GM04503 (cell line): ENCODE measurements at places on chromosomes 11 and 22.

GRCh38 chr11:72969894-72970335 lies 155.7 kb downstream of the ATG16L2 start:
- peak; percentile 62 for DNase-seq

- no peak for DNase-seq
Measured at GRCh38 chr11:76808996-76809395, 25.8 kb downstream of the TSKU start.

DNA sequence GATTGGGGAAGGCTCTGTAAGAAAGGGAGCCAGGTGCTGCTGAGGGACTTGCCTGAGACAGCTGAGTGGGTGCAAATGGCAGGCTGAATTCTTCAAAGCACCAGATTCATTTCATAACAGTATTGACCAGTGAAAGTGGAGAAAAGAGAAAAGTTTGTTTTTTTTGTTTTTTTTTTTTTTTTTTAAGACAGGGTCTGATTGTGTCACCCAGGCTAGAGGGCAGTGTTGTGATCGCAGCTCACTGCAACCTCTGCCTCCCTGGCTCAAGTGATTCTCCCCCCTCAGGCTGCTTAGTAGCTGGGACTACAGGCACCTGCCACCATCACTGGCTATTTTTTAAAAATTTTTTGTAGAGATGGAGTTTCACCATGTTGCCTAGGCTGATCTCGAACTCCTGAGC lies 494.0 kb downstream of the MIAT start:
- no peak for DNase-seq

GRCh38 chr11:93490996-93491618 lies 52.1 kb downstream of the SMCO4 start:
- no peak for DNase-seq

- no peak for DNase-seq
Measured at GRCh38 chr22:21587803-21588611, 20.5 kb downstream of the UBE2L3 start.

- no peak for DNase-seq
Measured at GRCh38 chr11:13053255-13053917, 44.3 kb downstream of the RASSF10 start.

DNA sequence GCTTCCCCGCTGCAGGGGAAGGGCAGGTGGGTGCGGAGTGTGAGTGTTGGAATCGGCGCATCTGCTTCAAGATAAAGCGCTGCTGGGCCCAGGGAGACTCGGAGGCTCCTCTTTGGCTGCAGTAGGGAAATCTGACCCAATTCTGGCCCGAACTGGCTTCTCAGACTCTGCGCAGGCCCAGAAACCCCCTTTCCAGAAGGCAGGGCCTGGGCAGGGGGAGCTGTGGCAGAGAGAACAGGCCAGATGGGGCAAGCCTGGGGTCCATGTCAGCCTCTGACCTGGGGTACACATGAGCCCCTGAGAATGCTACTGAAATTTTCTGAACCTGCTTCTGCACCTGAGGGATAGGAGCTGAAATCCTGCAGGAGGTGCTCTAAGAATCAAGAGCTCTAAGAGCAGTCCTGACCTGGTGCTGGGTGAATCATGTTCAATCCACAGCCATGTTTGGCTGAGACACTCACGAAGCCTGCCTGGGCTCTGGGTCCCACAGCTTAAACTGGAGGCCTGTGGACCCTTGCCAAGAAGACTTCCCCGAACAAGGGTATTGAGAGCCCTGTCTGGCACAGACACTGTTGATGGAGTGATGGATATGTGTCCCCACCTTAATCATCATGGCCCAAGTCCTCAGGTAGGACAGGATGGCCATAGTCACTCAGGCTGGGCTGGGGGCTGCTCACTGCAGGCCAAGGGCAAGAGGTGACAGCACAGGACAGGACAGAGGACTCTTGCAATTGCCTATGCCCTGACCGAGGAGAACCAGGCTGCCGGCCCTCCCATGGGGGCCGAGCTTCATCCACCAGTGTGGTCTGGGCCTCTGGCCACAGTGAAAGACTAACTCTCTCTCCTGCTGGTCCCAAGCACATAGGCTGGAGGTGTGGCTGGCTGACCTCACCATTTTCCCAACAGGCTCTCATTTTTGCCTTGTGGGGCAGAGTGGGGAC lies 6.9 kb downstream of the RAB3IL1 start:
- no peak for DNase-seq

DNA sequence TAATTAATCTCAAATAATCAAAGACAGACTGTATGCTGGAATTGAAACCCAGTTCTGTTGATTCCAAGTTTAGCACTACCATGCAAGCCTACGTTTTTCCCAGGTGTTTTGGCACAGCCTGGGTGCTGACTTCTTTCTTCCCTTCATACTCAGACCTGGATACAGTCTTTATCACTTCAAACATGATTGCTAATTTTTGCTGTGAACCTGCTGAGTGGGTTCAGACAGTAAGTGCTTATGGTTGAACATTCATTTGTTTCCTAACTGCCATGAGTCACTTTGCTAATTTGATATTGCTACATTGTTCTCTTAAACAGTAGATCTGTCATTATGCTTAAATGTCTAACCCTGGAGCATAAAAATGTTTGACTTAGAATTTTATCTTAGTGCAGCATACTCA lies 12.2 kb downstream of the PAAF1 start:
- no peak for DNase-seq

DNA sequence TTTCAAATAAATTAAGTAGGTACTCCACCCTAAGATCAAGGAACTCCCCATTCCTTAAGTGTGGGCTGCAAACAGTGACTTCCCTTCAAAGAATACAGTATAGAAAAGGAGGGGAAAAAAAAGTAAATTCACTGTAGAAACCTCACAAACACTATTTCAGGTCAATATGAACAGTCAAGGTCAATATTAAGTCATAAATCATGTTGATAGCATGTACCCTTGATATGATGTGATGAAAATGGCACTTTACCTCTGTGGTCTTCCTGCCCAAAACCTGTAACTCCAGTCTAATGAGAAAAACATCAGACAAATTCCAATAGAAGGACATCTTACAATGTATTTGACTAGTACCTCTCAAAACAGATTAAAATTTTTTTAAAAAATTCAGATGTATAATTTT lies 8.2 kb downstream of the CKAP5 start:
- no peak for DNase-seq

DNA sequence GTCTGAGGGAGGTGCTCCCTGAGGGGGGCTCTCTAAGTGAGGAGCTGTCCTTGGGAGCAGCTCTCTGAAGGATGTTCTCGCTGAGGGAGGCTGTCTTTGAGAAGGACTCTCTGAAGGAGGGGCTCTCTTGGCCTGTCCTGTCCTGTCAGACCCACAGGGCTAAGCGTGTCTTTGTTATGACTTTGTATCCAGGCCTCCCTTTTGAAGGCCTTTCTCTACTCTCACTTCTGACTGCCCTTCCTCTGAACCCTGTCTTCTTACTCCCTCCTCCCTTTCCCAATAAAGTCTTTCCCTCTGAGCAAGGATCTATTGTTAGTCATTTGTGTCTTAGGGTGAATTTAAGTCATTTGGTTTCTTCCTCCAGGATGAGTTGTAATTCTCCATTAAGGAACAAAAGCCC lies 330.1 kb upstream of the PLET1 start:
- peak; percentile 22 for DNase-seq

DNA sequence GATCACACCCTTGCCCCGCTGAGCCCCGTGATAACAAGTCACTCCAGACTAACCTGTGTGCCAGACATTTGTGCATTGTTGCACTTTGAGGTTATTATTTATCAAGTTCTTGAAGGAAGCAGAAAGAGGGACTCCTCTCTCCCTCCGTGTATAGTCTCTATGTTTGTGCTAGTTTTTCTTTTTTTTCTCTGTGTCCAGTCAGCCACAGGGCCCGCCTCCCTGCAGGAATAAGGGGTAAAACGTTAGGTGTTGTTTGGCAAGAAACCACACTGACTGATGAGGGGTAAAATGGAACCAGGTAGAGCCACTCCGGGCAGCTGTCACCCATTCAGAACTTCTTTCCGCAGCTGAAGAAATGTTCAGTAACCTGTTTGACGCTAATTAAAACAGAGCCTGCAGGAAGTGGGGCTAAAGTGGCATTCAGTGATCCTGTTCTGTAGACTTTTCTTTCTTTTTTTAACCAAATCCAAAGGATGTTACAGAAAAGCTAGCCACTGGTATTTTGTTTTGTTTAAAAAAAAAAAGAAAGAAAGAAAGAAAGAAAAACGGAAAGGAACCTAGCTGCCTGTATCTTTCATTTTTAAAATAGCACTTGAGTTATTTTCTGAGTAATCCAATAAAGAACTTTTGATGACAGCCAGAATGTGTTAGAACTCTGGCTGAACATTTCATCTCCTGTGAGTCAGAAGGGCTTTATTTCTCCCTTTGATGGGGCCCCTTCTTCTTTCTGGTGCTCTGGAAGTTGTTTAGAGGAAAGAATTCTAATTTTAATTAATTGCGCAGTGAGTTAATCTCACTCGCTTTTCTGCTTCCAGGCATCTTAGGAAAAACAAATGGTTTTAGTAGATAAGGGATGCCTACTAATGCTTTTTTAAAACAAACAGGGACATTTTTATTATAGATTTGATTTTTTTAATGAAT lies 58.2 kb downstream of the COMMD9 start:
- peak; percentile 55 for DNase-seq

DNA sequence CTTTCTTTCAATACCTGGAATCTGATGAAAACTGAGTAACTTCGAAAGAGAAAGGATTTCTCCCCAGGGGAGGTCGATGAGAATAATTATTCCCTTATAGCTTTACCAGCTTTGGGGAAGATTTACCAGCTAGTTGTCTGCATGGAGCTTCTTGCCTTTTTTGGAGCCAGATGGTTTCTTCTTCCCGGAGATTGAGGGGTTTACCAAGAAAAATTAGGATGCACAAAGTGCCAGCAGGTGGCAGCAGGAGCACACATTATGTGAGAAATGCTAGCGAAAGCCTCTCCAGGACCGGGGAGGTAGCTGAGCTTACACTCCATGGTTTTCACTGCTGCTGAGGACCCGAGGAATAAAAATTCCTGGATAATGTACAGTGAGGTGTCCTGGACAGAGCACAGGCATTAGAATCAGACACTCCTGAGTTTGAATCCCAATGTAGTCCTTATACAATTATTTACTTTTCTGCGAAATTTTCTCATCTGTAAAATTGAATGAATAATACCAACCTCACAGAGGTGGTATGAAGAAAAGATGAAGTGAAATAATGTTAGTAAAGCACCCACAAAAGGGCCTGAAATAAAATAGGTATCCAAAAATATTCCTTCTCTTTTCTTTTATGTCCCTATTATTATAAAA lies 46.0 kb upstream of the PARVA start:
- DNase-seq = peak; percentile 40

GRCh38 chr22:45602004-45602733 lies 69.5 kb upstream of the ATXN10 start:
- DNase-seq = no peak

GRCh38 chr11:97223647-97224046 lies 833.8 kb downstream of the JRKL start:
- no peak for DNase-seq

GRCh38 chr22:44807232-44807631 lies 54.9 kb downstream of the ARHGAP8 start:
- DNase-seq = no peak

DNA sequence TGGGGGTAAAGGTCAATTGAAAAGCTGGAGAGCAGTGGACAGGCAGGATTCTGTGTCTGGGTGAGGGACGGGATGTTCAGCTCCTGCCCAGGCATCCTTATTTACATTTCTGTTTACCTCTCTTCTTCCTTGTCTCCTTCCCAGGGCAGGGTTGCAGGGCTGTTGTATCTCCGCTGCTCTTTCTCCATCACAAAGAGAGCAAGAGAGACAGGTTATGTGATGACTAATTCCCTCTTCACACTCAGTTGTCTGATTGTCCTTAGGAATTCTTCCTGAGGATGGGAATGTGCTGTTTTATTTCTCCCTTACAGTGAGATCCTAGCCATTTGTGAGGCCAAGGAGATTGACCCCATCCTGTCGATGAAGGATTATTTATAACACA lies 104.9 kb downstream of the VPREB1 start:
- DNase-seq = no peak

- no peak for DNase-seq
Measured at GRCh38 chr11:8293171-8293570, 29.5 kb upstream of the LMO1 start.

GRCh38 chr11:68541991-68542390 lies 81.4 kb downstream of the PPP6R3 start:
- DNase-seq = no peak

GRCh38 chr11:46438211-46438610 lies 46.6 kb upstream of the CHRM4 start:
- DNase-seq = no peak

DNA sequence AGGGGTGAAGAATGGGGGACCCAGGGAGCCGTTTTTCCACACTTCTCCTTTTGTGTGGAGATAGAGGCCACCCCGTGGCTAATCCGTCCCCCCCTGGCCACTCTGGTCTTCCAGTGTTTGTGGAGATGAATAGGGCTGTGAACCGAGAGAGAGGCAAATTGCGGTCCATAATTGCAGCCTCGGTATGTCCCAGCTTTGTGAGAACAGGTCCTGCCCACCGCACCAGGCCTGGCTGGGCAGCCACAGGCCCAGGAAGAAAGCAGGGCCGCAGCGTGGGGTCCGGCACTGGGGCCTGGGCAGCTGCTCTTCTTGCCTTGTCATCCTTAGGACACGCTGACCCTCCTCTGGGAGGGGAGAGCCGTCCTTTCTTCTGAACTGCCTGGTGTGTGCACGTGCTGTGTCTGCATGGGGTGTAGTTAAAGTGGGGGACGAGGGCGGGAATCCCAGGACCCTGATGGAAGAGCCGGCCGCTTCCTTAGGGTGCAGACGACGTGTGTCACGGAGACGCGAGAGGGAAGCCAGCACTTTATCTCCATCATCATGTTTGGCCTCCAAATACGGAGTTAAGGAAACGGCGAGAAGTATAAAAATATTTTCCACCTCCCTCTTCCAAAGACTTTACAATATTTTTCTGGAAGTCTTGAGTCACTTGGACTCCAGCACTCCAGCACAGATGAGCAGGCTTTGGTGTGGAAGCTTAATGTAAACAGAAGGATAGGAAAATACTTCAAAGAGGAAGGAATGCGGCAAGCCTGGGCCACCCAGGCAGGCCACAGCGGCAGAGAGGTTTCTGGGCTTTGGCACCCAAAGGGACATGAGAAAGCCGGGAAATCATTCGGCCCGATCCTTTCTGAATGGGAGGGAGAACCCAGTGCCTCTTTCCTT lies 1248.4 kb downstream of the BRD1 start:
- DNase-seq = no peak

DNA sequence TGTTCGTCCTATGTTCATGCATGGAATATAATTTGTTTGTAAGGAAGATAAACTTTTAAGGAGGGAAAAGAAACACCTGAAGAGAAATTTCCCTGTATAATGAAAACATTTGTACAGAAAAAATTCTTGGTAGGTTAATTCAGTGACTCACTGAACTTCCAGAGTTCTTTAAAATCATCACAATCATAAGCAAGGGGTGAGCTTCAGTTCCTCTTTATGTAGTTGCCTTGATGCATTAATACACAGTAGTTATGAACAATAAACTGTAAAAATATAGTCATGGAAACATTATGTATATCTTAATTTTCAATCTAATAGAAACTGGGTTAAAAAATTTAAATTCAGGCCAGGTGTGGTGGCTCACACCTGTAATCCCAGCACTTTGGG lies 1.1 kb upstream of the C11orf65 start:
- no peak for DNase-seq
